ENCODE measurements at places on chromosomes 13 and 19.

- H3K4me3 ChIP-seq, result peak within 1 kb of the TSS; percentile 79
- H3K36me3 ChIP-seq, result no peaks in the 10 kb centered on the region
- peak within 1 kb of the TSS; percentile 84 for H3K27ac ChIP-seq
- peak; percentile 35 for DNase-seq
These were observed at the start of gene SHFL for GRCh38 chr19:10085641-10086590. Gene SHFL (plus strand): TSS chr19:10086317. CDS start chr19:10086428, 111 bp downstream.

- peaks cover 41% of the 10 kb centered on the region for H3K27me3 ChIP-seq
- no peak for DNase-seq
- H3K4me3 ChIP-seq, result no peak overlapping the region
- H3K36me3 ChIP-seq, result no peaks in the 10 kb centered on the region
These were observed 71.2 kb downstream of the SPACA7 start for GRCh38 chr13:112447306-112447705.

- H3K27me3 ChIP-seq, result no peaks in the 10 kb centered on the region
- no peak overlapping the region for H3K4me3 ChIP-seq
These were observed 134.5 kb downstream of the PTPRS start for GRCh38 chr19:5205937-5206750.

DNA sequence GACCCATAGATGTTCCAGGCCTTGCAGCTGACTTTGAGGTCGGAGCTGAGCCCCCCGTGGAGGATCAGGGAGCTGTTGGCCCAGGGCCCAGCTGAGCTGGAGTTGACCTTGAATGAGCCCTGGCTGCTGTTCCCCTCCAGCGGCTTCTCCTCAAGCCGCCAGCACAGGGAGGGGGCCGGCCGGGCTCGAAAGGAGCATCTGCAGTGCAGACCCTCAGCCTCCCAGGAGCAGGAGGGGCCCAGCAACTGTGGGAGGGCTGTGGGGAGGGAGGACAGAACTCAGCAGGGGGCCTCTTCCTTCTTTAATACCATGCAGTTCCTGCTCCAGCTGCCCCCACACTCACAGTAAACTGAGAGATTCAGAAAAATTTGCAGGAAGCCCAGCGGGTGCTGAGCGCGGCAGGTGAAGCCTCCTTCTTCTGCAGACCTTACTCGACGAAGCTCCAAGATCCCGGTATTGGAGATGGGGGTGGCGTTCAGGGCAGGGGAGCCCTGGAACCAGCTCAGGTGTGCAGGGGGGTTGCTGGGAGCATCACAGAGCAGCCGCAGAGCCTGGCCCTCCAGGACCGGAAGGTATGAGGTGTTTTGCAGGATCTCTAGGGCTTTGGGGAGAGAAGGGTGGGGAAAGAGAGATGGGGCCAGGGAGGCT, 2.6 kb downstream of the SIGLEC5 start:
- no peak overlapping the region for H3K4me3 ChIP-seq
- H3K4me1 ChIP-seq, result no peaks in the 10 kb centered on the region
- peaks cover 24% of the 10 kb centered on the region for H3K27me3 ChIP-seq
- no peak for DNase-seq
- H3K27ac ChIP-seq, result no peak overlapping the region

DNA sequence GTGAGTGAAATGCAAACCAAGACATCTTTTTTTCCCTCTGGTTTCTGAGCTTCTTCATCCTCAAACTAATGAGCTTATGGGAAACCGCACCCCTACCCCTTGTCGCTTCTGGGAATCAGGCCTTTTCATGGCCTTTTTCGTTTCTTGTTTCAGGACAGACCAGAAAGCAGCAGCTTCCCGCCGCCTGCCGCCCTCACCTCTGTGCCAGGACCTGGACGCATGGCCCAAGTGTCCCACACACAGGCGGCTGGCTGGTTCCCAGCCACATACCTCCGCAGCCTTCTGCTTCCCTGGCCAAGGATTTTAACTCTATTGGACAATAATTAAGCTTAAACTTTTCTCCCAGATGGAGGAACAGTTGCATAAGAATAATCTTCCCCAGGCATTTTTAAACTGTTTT, 114.1 kb upstream of the SLITRK1 start:
- H3K36me3 ChIP-seq, result no peaks in the 10 kb centered on the region
- no peak overlapping the region for H3K27ac ChIP-seq

GRCh38 chr19:643736-644135, 4.1 kb downstream of the FGF22 start:
- H3K27ac ChIP-seq, result no peak overlapping the region
- H3K27me3 ChIP-seq, result peaks cover 5% of the 10 kb centered on the region
- peaks cover 4% of the 10 kb centered on the region for H3K36me3 ChIP-seq

DNA sequence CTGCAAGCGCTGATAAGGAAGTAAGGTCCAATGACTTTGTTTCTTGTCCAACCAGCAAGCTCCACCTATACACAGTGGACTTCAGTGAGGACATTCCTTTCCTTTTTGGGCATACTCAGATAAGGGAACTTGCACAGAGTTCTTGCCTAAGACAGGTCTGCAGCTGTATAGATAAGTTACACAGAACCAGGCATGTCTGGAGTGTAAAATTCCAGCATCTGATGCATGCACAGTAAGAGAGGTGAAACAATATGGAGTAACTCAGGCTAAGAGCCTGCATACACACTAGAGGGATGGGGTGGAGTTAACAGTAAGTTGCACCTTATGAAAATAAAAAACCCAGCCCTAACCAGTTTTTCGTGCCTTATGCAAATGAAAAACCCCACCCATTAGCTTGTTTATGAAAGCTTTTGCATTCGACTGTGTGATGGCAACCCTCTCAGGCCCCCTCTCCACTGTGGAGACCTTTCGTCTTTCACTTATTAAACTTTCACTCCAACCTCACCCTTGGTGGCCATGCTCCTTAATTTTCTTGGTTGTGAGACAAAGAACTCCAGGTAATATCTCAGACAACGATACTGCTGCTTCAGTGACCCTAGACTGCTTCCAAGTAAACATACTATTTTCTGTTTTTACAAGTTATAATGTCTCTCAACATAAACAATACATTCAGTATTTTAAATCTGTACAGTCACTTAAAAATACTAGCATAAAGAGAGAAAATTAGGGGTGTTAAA, 2859.0 kb upstream of the PCDH20 start:
- DNase-seq, result no peak
- H3K27me3 ChIP-seq, result no peaks in the 10 kb centered on the region
- H3K36me3 ChIP-seq, result no peaks in the 10 kb centered on the region
- H3K27ac ChIP-seq, result no peak overlapping the region
- no peaks in the 10 kb centered on the region for H3K4me1 ChIP-seq
- H3K4me3 ChIP-seq, result no peak overlapping the region

DNA sequence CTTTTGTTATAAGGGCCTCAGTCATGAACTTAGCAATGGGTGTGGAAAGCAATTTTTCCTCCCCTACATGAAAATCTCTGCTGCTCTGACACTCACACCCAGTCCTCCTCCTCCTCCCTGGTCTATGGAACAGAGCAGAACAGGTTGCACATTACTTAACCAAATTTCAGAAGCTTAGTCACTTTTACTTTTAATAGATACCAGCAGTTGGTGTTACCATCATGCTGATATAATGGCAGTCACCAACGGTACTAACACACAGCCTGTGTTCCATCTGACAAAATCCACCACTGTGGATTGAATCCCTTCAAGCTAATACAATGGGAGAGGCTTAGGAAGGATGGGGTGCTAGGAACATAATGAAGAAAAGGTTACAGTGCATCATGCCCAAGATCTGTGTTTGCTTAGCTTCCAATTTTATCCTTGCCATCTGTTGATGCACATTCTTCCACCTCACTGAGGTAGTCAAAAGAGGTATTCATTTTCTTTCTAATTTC, 9.8 kb downstream of the TPT1 start:
- H3K27me3 ChIP-seq, result no peaks in the 10 kb centered on the region
- no peak overlapping the region for H3K4me3 ChIP-seq

DNA sequence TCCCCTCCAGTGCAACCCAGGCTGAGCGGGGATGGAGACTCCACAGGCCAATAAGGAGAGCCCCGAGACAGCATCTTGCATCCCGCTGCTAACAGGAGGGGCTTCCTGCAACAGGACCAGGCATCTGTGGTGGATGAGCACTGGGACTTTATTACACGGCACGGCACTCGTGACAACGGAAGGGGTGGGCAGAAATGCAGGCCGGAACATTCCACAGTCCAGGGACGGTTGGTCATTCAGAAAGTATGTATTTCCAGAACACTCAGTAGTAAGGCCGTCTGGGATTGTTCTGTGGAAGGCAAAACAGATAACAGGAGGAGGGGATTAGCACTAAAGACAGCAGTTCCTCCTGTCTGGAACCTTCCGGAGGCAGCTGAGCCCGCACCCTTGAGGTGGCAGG, 3.3 kb upstream of the TM6SF2 start:
- H3K27ac ChIP-seq, result no peak overlapping the region
- peaks cover 3% of the 10 kb centered on the region for H3K4me1 ChIP-seq
- no peak overlapping the region for H3K4me3 ChIP-seq

GRCh38 chr19:30564551-30565011, 192.4 kb downstream of the ZNF536 start:
- H3K4me3 ChIP-seq, result no peak overlapping the region
- H3K27ac ChIP-seq, result no peak overlapping the region
- peaks cover 35% of the 10 kb centered on the region for H3K27me3 ChIP-seq
- H3K4me1 ChIP-seq, result no peaks in the 10 kb centered on the region

DNA sequence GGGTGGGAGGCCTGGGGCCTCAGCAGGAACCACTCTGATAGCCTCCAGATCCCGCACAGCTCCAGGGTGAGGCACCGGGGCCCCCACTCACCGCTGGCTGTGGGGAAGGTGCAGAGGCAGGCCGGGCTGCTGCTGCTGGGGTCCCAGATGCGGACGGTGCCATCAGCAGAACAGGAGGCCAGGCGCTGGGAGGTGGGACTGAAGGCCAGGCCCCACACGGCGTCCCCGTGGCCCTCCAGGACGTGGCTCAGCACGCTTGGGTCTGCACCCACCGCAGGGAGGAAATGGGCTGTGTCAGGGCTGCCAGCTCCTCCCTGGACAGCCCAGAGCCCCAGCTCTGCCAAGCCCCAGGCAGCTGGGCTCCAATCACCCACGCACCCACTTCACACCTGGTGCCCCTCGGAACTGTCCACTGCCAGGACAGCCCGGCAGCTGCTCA, 6.1 kb upstream of the PRKD2 start:
- DNase-seq, result no peak
- no peak overlapping the region for H3K4me3 ChIP-seq
- no peaks in the 10 kb centered on the region for H3K4me1 ChIP-seq
- peaks cover 11% of the 10 kb centered on the region for H3K36me3 ChIP-seq
- H3K27ac ChIP-seq, result no peak overlapping the region
- no peaks in the 10 kb centered on the region for H3K27me3 ChIP-seq

- H3K36me3 ChIP-seq, result no peaks in the 10 kb centered on the region
- H3K4me3 ChIP-seq, result peak overlapping the region; percentile 17
- DNase-seq, result peak; percentile 19
- peak overlapping the region; percentile 94 for H3K27ac ChIP-seq
- H3K27me3 ChIP-seq, result no peaks in the 10 kb centered on the region
These were observed 339.0 kb downstream of the RFC3 start for GRCh38 chr13:34156841-34157365.

GRCh38 chr13:32530841-32531253, 7.7 kb downstream of the N4BP2L2 start:
- H3K27ac ChIP-seq, result peak overlapping the region; percentile 14
- DNase-seq, result no peak
- H3K27me3 ChIP-seq, result no peaks in the 10 kb centered on the region
- H3K4me1 ChIP-seq, result peaks cover 26% of the 10 kb centered on the region

DNA sequence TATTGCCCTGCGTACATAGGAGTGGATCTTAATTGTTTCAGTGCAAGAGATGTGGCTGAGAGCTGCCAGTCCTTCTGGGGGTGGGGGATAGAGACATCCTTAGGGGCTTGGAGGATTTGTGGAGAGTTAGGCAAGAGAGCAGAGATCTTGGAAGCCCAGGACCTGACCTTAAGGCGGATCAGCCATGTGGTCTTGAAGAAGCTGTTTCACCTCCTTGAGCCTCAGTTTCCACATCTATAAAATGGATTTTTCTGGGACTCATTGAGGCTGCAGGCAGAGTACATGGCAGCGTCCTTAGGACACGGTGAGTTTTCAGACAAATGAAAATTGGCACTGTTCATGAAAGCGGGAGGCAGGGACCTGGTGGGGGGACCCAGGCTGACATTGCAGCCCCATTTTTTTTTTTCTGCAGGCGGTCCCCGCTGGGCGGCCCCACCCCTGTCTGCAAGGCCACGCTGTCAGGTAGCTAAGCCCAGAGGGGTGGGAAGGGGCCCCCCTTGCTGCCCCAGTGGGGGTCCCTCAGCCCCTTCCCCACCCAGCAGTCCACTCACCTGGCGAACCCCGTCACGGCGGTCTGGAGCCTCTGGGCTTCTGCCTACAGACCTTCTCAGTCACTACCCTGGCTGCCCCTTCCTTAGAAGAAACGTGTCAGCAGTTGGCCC, 30.0 kb downstream of the PDE4A start:
- no peak for DNase-seq
- peaks cover 27% of the 10 kb centered on the region for H3K27me3 ChIP-seq
- no peak overlapping the region for H3K27ac ChIP-seq
- H3K36me3 ChIP-seq, result no peaks in the 10 kb centered on the region
- no peaks in the 10 kb centered on the region for H3K4me1 ChIP-seq

- peaks cover 27% of the 10 kb centered on the region for H3K4me1 ChIP-seq
- H3K27ac ChIP-seq, result no peak overlapping the region
- no peak for DNase-seq
- no peak overlapping the region for H3K4me3 ChIP-seq
- H3K36me3 ChIP-seq, result no peaks in the 10 kb centered on the region
These were observed 143.4 kb downstream of the SHISA2 start for GRCh38 chr13:25908366-25908765.

- peaks cover 30% of the 10 kb centered on the region for H3K27me3 ChIP-seq
- DNase-seq, result no peak
- peaks cover 5% of the 10 kb centered on the region for H3K36me3 ChIP-seq
These were observed 935 bp downstream of the LRP3 start for GRCh38 chr19:33194886-33195644.

- no peak overlapping the region for H3K27ac ChIP-seq
- no peak for DNase-seq
- peaks cover 11% of the 10 kb centered on the region for H3K4me1 ChIP-seq
- H3K4me3 ChIP-seq, result no peak overlapping the region
- H3K36me3 ChIP-seq, result no peaks in the 10 kb centered on the region
These were observed 2.8 kb downstream of the EVI5L start for GRCh38 chr19:7832781-7833180.

- DNase-seq, result no peak
- H3K36me3 ChIP-seq, result no peaks in the 10 kb centered on the region
- H3K4me1 ChIP-seq, result no peaks in the 10 kb centered on the region
- H3K27ac ChIP-seq, result no peak overlapping the region
- peaks cover 2% of the 10 kb centered on the region for H3K27me3 ChIP-seq
These were observed 151.8 kb upstream of the TMTC4 start for GRCh38 chr13:100826441-100826840.

- H3K27me3 ChIP-seq, result peaks cover 3% of the 10 kb centered on the region
- no peaks in the 10 kb centered on the region for H3K36me3 ChIP-seq
- no peak for DNase-seq
- no peak overlapping the region for H3K27ac ChIP-seq
- no peak overlapping the region for H3K4me3 ChIP-seq
- H3K4me1 ChIP-seq, result peaks cover 11% of the 10 kb centered on the region
These were observed 321.5 kb upstream of the MAB21L1 start for GRCh38 chr13:35797991-35798390.

DNA sequence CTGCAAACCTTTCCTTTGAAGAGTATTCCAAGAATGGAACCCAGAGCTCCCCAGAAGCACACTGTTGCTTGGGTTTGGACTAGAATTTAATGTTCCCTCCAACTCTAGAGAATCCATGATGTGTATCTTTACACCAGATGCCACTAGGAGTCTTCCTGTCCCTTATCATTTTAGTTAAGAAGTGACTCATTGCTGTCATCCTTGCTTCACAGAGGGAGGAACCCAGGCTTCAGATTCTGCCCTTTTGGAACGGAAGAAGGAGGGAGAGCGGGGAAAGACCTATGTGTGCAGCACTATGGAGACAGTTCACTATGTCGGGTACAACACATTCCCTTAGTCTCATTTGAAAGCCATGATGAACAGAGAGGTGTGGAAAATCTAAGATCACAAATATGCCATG, 2.1 kb upstream of the ATP12A start:
- DNase-seq, result no peak
- no peak overlapping the region for H3K27ac ChIP-seq
- H3K27me3 ChIP-seq, result peaks cover 33% of the 10 kb centered on the region
- H3K36me3 ChIP-seq, result no peaks in the 10 kb centered on the region

All from progenitor cell of endocrine pancreas (in vitro differentiated cells).